Inflammatory macrophage (primary cell): ENCODE measurements at places on chromosomes 4 and X.

DNA sequence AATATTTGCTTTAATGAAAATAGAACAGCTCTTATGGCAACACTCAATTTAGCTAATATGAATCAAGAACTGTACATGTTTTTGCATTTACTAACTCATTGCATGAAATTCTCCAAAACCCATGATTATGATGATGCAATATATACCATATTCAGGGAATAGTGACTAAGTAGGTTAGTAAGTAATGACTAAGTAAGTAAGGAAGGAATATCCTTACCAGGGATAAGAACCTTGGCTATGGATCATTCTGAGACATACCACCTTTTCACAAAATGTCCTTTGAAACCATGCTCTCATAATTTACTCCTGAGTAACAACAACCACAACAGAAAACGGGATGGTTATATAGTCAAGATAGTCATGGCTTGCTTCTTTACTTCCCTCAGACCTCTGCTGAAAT lies 1513.0 kb downstream of the STIM2 start:
- no peak for DNase-seq

DNA sequence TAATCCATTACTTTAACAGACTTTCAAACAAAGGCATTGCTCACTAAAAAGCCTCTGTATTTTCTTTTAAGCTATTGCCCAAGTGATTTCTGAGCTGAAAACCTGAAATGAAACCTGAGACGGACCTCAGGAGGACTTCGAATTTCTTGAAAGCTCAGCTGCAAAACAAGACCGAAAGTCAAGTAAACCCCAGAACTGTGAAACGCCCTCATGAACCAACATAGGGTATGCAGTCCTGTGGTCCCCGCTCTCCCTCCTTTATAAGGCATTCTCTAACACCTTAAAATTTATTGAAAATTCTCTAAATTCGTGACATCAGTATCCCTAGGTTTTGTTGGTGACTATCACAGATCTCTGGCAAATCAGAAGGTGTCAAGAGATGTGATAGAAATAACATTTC lies 91.8 kb downstream of the SHISA3 start:
- no peak for DNase-seq

DNA sequence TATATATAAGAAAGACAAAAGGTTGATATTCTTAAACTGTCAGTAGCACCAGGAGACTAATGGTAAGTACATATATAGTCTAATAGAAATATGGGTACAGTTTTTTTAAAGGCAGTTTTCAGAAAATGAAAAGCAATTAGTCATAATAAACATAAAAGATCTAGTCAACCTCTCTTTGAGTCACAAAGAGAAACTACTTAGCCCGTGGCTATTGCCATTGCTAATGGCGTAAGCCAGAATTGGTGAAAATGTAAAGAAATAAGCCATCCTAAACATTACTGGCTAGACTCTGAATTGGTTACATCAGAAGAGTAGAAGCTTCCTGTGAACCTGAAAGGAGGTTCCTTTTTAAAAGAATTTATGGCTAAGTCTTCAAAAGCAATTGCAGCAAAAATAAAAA lies 668.7 kb upstream of the CPEB2 start:
- no peak for DNase-seq

- peak; percentile 60 for DNase-seq
Measured at GRCh38 chr4:109444182-109444844, 10.7 kb downstream of the SEC24B start.

- DNase-seq, result no peak
Measured at GRCh38 chr4:69098470-69098869, 2.2 kb downstream of the UGT2B7 start.

DNA sequence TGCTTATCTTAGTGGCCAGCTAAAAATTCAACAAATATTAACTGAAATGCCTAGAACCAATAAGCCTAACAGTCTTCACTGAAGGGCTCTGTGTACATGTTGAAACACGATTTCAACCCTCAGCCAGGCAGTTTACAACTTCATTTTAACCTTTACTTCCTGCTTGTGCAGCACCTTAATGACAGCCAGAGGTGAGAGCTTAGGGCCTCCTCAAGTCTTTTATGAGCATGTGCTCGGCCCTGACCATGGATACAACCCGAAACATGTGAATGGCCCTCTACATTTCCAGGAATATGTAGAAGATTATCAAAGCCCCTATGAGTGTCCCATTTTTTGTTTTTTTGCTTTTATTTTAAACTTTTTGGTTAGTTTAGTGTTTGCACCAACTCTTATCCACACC lies 88.3 kb downstream of the MSN start:
- DNase-seq, result no peak

DNA sequence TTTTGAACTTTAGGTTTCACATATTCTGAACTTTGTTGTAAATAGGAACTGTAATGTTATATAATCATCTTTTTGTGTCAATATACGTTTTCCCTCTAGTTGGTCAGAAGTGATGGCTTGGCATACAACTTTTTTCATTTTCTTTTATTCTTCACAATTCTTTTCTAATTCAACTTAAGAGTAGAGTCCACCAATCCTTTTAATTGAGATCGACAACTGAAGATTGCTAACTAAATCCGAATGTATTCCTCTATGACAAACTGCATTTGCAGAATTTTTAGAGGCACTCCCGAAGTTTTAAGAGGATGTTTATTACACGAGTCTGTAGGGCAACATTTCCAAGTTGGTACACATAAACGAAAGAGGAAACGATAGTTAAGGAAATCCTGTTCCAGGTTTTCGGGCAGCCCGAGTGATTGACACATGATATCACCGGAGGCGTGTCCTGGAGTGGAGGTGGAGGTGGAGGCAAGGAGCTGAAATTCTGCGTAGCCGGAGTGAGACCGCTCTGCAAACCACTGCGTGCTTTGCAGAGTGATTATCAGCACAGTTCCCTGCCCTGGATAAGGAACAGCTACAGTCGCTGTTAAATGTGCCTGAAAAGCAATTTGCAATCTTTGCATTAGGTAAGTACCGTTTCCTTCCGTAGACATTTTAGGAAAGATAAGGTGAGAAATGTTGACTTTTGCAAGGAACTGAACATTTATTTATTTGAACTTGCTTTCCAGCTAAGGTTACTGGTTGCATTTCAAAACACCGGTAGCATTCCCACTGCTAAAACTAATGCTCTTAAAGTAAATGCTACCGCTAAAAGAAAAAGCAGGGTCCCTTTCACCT lies at the start of gene SPRY1:
Gene SPRY1 (plus strand): TSS at position 489 of the 837 bp plus-strand sequence. CDS start 4,797 bp downstream, outside the sequence.
- DNase-seq, result peak; percentile 88

GRCh38 chrX:95156566-95156965 lies 1482.6 kb downstream of the FAM133A start:
- DNase-seq, result no peak

DNA sequence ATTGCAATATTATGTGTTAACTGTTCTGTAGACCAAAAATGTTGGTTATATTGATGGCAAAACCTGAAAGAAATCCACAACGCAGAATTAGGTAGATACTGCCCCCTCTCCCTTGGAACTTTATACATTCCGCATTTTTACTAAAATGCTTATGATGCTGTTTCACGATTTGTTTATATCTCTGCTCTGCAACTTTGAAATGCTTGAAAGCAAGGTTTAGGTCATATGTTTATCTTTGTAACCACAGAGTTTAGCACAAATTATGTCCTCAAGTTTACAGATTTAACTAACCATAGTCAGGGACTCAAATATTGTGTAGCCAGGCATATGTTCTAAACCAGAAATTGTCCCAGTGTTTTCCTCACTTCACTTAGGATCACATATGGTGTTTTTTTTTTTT lies 66.1 kb upstream of the H2AZ1 start:
- no peak for DNase-seq
